ENCODE measurements at places on chromosomes 6 and 20. TPM values are rescaled to one million over a fixed set of nuclear protein-coding genes. Genes with fewer than 3 reads are reported as not detected.

GRCh38 chr6:32664827-32665362, 1.6 kb downstream of the HLA-DQB1 start:
- no peak for DNase-seq

GRCh38 chr6:48826901-48827701, 636.0 kb downstream of the MMUT start:
- no peak for DNase-seq

- DNase-seq = peak; percentile 32
These were observed 118.8 kb downstream of the ZMYND8 start for GRCh38 chr20:47237715-47238114.

GJA10 gene
- total RNA-seq = not detected

- no peak for DNase-seq
These were observed 4.5 kb downstream of the TMEM14A start for GRCh38 chr6:52675372-52675771.

MUC22 gene
- total RNA-seq = not detected

- no peak for DNase-seq
These were observed 40.0 kb downstream of the NOL4L start for GRCh38 chr20:32544893-32545840.

CRISP3 gene
- not detected for total RNA-seq

DNA sequence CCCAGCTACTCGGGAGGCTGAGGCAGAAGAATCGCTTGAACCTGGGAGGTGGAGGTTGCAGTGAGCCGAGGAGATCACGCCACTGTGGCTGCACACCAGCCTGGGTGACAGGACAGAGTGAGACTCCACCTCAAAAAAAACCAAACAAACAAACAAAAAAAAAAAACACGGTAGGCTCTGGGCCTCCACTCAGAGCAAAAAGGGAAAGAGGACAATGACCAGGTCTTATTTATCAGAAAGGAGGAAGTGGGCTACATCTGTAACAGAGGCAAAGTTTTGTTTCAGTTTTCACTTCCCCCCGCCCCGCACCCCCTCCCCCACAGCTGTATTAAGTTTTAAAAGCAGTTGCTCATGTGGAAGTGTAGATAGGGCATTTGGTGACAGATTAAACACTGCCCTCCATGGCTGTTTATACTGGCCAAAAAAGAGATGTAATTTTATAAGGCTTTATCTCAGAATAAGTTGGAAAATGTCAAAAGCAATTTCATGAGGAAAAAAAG, 114.6 kb downstream of the RCAN2 start:
- no peak for DNase-seq

DNA sequence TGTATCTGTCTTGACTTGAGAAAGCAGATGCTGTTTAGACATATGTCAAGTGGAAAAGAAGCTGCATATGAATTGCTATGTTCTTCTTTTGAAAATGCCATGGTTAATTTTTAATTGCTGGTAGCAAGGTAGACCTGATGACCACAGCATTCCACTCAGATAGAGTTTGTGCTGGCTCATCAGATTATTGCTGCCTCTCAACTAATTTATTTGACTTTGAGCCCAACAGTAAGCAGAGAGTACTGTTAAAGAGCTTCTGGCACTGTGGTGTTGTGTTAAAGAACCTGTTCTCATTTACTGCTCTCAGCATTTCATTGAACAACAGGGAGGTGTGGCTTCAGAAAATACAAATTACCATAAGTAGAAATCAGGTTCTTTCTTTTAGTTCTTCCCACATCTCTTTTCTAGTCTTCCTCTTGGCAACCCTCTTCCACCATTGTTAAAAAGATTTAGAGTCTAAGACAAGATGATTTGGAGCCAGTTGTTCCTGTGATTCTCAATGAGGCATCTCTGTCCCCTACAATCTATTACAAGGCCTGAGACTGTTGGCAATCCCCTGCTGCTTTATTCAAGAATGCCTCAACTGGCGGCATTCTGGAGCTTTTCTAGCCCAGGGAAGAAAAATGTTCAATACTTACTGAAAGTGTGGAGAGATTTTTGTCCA, 967.6 kb upstream of the GJE1 start:
- DNase-seq = no peak

C20orf144 gene
- total RNA-seq = not detected

All from thyroid gland (tissue), 4 donors.